Foreskin keratinocyte (primary cell): ENCODE measurements at places on chromosomes 2 and 18.

DNA sequence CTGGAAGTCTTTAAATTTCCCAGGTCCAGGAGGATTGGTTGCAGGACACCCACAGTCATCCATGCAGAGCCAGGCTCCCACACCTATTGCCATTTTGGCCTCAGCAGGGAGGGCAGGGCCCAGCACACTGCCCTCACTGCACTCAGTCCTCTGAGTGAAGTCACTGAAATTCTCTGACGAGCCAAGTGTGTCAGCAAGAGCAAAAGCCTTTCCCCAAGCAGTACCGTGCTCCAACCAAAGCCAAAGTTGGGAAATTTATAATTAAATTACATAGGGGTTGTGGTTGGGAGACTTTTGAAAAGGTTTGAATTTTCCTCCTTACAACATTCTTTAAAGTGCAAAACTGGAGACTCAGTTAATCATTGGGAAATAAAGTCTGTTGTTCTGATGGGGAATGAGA is 98.5 kb upstream of the CD226 start:
- peak; percentile 45 for DNase-seq

- DNase-seq = no peak
These were observed 90.9 kb upstream of the UBXN4 start for GRCh38 chr2:135650721-135651120.

DNA sequence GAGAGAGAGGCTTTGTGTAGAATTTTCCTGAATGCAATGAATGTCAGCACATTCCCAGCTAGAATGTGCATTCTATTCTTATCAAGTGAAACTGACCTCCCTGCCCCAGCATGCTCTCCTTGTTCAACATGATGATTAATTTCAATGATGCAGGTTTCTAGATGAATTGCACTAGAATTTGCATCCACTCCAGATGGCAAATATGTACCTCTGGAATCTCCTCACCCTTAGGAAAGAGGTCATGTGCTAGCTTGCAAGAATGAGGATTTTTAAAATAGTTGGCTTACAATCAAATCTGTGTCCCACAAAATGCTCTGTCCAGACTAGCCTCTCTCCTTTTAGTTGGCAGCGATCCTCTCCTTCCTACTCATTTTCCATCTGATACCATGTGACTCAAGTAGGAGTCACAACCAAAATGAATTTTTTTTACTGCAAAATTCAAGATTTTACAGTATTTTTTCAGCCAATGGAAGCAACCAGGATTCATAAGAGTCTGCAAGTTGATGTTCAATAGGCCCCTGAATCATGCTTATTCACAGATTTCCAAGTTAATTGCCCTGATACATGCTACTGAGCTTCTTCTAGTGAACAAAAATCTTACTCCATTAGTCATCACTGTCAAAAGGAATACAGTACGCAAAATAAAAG is 21.0 kb upstream of the STAT4 start:
- peak; percentile 100 for DNase-seq

- DNase-seq = no peak
These were observed 13.4 kb upstream of the HOXD1 start for GRCh38 chr2:176174824-176175708.
